Heart right ventricle (tissue), 16 donors: ENCODE measurements at places on chromosomes 1 and 21.
A peak's percentile ranks its signal among the peaks of the same experiment; 100 is the strongest.

GRCh38 chr1:14415396-14415795 is 183.1 kb upstream of the KAZN start:
- DNase-seq = no peak

GRCh38 chr21:45359451-45360217 is 45.3 kb upstream of the COL18A1 start:
- no peak for DNase-seq

- peak; percentile 85 for DNase-seq
These were observed 816 bp downstream of the IL6R start for GRCh38 chr1:154405747-154406571.

DNA sequence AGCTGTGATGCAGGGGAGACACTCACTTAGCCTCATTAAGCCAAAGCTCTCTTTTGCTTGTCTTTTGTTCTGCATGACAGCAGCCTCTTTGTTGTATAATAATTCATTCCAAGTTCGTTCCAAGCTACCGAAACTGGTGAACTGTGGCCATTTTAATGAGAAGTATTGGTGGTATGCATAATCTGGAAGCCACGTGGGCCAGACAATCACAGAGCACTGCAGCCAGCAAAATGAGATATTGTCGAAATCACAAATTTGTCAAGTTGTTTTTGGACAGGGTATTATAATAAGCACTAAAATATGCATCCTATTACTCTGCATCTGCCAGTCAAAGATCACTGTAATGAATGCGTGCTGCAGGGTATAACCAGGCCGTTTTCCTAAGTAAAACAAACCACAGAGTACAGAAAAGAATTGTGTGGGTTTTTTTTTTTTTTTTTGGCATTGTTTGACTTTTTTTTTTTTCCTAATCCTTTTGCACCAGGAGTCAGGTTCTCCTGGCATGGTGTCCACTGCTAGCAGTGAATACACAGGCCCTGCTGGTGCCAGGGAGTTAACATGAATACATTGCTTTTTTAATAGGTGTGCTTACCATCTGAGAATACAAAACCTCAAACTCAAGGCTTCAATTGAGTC is 423.9 kb downstream of the PTBP2 start:
- no peak for DNase-seq

DNA sequence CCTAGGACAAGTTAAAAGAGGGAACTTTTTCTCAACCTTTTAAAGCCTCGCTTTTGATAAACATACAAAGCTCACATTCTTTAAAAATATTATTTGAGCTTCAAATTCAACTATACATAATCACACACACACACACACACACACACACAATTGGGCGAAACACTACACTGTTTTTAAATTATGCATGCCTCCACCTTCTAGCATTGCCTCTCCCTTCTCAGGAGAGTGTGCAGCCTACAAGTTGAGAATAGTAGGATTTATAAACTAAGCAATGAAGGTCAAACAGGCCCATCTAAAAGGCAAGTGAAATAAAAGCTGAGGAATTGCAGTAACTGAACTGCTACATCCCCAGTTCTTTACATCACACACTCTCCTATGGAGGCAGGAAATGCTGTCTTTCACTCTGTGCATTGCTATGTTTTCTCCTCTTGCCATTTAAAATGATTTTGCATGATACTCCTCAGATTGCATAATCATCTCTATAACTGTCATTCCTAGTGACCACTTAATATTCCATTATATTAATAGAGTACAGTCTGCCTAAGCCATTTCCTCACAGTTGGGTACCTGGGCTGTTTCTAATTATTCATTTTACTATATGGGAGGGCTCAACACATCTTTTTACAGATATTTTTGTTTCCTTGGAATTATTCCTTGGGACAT is 92.5 kb upstream of the KCNE2 start:
- DNase-seq = no peak
